ENCODE measurements at places on chromosomes 16 and 17.

- no peak for DNase-seq
These were observed 22.7 kb downstream of the NOG start for GRCh38 chr17:56616239-56616638.

GRCh38 chr16:20704281-20704680 lies 6.8 kb upstream of the ACSM1 start:
- no peak for DNase-seq

DNA sequence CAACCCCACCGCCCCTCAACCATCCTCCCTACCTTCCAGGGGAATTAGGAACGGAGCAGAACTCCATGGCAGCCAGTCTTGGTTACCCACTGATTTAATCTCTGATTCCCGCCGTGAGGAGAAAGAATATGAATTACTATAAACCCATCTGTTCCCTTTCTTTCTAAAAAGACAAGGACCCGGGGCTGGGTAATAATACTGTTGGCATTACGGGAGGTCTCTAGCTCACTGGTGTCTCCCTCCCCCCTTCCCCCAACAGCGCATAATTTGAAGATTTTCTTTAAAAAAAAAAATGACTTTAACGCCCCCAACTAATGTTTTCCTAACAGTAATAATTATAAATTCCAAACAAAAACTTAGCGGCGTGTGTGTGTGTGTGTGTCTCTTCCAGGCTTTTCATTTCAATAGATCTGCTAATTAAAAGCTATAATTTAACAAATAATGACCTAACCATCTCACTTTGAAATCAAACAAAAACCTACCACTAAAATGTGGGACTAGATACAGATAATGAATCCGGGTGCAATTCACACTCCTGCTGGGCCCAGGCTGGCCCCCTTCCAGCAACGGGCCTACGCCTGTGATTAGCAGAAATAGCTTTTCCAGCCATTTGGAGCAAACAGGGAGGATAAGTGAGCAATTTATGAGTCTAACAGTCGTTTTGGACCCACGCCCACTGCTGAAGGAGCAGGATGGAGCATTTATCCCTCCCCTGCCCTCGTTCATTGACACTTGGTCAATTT lies 18.2 kb upstream of the BHLHA9 start:
- DNase-seq = no peak

DNA sequence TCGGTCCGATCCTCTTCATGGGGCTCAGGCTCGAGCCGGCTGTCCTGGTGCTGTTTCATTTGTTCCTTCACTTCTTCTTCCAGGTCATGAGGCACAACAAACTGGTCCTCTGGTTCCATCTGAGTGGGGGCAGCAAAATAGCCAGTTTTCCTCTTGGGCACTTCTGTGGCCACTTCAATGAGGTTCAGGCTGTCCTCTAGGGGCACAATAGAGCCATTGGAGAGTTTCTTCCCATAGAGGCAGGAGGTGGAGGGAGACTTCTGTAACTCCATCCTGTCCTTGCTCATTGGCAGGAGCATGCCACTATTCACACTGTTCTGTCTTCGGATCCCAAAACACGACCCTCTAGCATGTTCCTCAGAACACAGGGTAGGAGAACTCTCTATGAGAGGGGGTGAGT lies 22.9 kb downstream of the MARVELD3 start:
- no peak for DNase-seq

DNA sequence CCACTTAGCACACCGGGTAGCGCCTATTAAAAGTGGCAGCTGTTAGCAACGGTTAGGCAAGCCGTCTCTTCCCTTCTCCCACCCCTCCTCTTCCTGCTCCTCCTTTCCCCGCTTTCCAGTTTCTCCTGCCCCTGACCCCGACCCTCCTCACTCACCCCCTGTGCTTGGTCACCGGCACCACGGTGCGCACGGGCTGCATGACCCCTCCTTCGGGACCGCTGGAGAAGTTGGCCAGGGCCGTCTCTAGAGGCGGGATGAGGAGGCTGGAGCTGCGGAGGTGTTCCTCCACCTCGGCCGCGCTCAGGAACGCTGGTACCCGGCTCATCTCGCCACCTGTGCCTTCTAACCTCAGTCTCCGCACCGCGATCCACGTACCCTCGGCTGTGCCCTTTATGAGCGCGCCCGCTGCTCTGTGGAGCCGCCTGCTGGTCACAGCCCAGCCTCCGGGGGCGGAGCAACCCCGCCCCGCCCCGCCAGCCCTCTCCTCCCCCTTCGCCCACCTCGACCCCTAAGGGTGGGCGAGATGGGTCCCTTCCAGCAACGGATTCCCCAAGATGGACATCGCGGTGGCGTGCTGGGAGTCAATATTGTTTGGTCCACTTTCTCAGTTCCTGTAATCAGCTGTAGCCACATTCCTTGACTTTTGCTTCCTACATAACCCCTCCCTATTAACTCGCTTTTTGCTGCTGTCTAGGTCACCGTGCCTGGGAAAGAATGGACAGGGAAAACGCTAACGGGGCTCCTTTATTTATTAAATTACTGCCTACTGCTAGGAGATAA lies at the start of gene CRYM:
TSS of gene CRYM (minus strand) at position 364 of the 780 bp plus-strand sequence. CDS start at position 325, 39 bp downstream.
- no peak for DNase-seq

GRCh38 chr17:958712-959451 lies 20.7 kb downstream of the NXN start:
- no peak for DNase-seq

- no peak for DNase-seq
These were observed 18.7 kb downstream of the VAC14 start for GRCh38 chr16:70782237-70782636.

Data from left renal pelvis (tissue), 4 donors.